ENCODE measurements at places on chromosomes 13 and 19. TPM values are rescaled to one million over a fixed set of nuclear protein-coding genes. Genes with fewer than 3 reads are reported as not detected.

DNA sequence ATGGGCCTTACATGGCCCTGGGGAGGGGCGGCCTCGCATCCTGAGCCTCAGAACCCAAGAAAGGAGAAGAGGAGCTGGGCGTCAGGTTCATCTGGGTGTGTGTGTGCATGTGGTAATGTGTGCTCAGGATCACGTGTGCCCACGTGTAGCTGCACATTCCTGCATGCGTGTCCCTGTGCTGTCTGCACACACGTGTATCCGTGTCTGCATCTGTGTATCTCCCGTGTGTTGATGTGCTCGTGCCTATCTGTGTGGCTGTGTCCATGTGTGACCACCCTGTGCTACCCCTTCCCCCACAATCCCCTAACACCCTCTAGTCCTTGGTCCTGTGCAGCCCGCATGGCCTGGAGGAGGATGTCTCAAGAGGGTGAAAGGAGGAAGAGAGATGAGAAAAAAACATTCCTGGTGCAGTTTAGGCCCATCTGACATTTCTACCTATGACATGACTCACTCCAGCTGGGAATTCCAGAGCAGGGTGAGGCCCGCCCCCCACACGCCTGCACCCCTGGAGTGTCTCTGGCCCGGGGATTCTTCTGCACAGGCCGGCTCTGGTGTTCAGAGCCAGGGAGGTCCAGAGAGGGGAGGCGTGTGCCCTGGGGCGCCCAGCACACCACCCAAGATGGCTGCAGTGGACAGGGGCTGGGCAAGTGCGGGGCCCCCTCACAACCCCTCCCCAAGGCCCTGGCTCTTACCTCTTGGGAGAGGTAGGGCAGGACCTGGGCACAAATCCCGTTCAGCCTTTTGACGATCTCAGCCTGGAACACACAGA is 7.1 kb downstream of the TLE5 start:
- H3K27me3 ChIP-seq: no peaks in the 10 kb centered on the region
- no peak overlapping the region for H3K4me3 ChIP-seq
- H3K27ac ChIP-seq: no peak overlapping the region
- peaks cover 36% of the 10 kb centered on the region for H3K4me1 ChIP-seq

- no peaks in the 10 kb centered on the region for H3K27me3 ChIP-seq
- no peaks in the 10 kb centered on the region for H3K36me3 ChIP-seq
- H3K4me3 ChIP-seq: no peak overlapping the region
- H3K4me1 ChIP-seq: no peaks in the 10 kb centered on the region
These were observed 183.9 kb upstream of the TSHZ3 start for GRCh38 chr19:31533114-31533513.

- H3K4me1 ChIP-seq: peaks cover 19% of the 10 kb centered on the region
- H3K4me3 ChIP-seq: peak overlapping the region; percentile 78
- no peaks in the 10 kb centered on the region for H3K36me3 ChIP-seq
- peak overlapping the region; percentile 99 for H3K27ac ChIP-seq
- no peaks in the 10 kb centered on the region for H3K27me3 ChIP-seq
These were observed 258.2 kb upstream of the STARD13 start for GRCh38 chr13:33543631-33544265.

The KLK5 gene
- not detected for total RNA-seq

The RINL gene
- 73.9 TPM for total RNA-seq

The TMEM59L gene
- 0.38 TPM for total RNA-seq

- H3K4me1 ChIP-seq: no peaks in the 10 kb centered on the region
- H3K27me3 ChIP-seq: no peaks in the 10 kb centered on the region
- peaks cover 26% of the 10 kb centered on the region for H3K36me3 ChIP-seq
- DNase-seq: no peak
- H3K4me3 ChIP-seq: no peak overlapping the region
These were observed 19.4 kb downstream of the ZNF709 start for GRCh38 chr19:12465211-12465610.

- no peak overlapping the region for H3K27ac ChIP-seq
- peaks cover 35% of the 10 kb centered on the region for H3K36me3 ChIP-seq
- H3K4me1 ChIP-seq: peaks cover 18% of the 10 kb centered on the region
- DNase-seq: no peak
- H3K27me3 ChIP-seq: no peaks in the 10 kb centered on the region
- peak overlapping the region; percentile 59 for H3K4me3 ChIP-seq
These were observed 46.8 kb downstream of the ARHGEF18 start for GRCh38 chr19:7395360-7396066.

GRCh38 chr19:12723641-12724426 is at the start of gene TNPO2:
Gene TNPO2, minus strand, starts transcription at chr19:12723932. Its CDS starts 2,955 bp downstream, at chr19:12720977.
- H3K36me3 ChIP-seq: peaks cover 16% of the 10 kb centered on the region
- H3K27me3 ChIP-seq: no peaks in the 10 kb centered on the region

Data from T-cell (primary cell).